ENCODE measurements at places on chromosomes 7 and 10.

GRCh38 chr7:142873281-142873784, 12.2 kb downstream of the TRPV6 start:
- no peak for DNase-seq

- peak; percentile 62 for DNase-seq
Measured at GRCh38 chr10:11162828-11163599, 145.3 kb downstream of the CELF2 start.

DNA sequence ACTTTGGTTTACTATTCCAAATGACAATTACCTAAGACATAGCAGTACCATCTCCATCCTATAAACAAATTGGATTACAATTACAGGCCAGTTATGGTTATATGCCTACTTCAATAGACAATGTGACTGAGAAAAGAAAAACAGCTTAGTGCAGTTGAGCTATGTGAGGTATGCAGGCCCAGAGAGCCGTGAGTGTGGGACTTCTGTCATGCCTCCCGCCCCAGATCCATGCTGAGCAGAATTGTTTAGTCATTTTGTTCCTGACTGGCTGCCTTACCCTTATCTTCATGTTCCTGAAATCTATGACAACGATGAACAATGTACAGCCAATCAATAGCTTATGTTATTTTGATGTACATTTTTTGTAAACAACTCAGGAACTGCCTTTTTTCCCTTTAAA, 21.7 kb downstream of the LARP4B start:
- no peak for DNase-seq

DNA sequence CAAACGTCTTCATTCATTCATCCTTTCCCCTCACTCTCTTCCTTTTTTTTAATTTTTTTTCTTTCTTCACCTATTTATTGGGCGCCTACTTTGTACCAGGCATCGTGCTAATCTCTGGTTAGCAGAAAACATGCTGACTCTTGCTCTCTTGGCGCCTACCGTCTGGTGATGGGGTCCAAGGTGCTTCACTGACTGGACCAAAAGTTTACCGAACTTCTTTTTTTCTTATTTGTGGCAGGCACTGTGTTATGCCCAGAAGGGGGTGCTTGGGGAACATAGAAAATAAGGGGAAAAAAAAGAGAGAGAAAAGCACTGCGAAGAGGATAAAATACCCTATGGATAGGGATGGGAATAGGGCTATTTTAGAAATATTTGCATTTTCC, 505 bp upstream of the FAM204A start:
- DNase-seq, result no peak

DNA sequence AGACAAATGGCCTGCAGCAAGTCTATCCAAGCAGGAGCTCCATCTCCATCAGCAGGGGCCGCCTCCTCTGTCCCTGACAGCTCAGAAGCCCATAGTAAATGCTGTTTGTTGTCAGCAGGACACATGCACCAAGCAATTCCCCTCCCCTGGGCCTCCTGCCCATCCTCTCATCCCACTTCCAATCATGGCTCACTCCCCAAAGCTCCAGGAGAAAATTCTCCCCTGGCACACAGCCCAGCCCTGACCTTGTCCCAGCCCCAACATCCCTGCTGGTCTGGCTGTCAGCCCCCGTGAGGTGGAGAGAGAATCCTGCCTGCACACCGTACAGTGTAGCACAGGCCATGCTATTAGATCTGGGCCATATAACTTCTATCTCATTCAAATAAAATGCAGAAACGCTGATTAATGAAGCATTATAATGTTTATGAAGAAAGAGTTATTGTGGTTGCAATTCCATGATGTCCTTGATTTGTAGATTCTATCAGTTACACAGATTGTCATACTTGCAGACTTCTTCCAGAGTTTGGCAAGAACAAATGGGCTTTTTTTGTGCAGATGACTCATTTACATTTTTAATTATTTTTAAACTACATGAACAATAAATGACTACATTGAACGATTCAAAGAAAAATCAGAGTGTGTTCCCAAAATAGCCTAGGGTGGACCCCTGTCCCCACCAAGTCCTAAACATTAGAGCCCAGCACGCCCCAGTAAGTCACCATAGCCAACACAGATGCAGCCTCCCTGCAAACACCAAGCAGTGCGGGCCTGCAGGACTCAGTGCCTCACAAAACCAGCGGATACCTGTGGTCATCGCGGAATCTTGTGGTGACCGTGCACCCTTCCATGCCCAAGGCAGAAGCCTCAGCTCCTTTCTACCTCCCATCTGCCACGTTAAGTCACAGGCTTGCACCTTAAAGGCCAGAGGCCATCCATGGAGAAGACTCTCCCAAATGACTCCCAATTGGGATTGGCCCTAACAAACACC, 70.1 kb downstream of the COBL start:
- DNase-seq, result no peak

DNA sequence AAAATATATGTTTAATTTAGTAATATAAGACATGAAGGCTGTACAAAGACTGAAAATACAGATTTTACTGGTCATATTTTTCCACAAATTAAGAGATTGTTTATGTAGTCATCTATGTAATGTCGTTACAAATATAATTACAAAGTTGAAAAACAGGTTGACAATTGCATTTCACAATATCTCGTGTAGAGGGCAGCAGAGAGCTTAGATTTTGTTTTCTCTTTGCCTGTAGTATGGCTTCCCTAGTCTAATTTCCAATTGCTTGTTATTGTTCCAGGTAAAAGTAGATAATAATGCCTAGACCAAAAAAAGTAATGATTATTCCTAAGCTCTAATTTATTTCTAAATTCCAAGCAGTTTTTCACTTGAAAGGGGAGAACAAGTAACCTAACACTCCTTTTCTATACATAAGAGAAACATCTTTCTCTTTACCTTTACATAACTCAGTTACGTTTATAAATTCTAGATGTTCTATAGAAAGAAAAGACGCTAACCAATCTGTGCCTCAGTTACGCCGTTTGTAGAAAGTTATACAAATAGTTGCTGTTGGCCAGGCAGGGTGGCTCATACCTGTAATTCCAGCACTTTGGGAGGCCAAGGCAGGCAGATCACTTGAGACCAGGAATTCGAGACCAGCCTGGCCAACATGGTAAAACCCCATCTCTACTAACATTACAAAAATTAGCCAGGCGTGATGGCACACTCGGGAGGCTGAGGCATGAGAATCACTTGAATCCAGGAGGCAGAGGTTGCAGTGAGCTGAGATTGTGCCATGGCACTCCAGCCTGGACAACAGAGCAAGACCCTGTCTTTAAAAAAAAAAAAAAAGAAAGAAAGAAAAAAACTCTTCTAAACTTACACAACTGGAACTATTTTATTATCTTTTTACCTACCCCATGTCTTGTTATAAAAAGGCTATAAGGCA, 30.0 kb downstream of the NET1 start:
- peak; percentile 24 for DNase-seq
